HepG2 (cell line): ENCODE measurements at places on chromosomes 3 and 15.

- no peak for DNase-seq
- no peak overlapping the region for H3K4me3 ChIP-seq
- no peaks in the 10 kb centered on the region for H3K27me3 ChIP-seq
- H3K36me3 ChIP-seq = no peaks in the 10 kb centered on the region
These were observed 40.5 kb downstream of the ANO10 start for GRCh38 chr3:43581343-43581742.

- H3K36me3 ChIP-seq = no peaks in the 10 kb centered on the region
- no peaks in the 10 kb centered on the region for H3K27me3 ChIP-seq
- peak; percentile 7 for DNase-seq
- no peak overlapping the region for H3K27ac ChIP-seq
- peaks cover 21% of the 10 kb centered on the region for H3K4me1 ChIP-seq
These were observed 400.8 kb upstream of the PROK2 start for GRCh38 chr3:72185549-72186399.

- H3K27me3 ChIP-seq = no peaks in the 10 kb centered on the region
- H3K4me3 ChIP-seq = no peak overlapping the region
- DNase-seq = no peak
- no peaks in the 10 kb centered on the region for H3K4me1 ChIP-seq
- H3K36me3 ChIP-seq = no peaks in the 10 kb centered on the region
These were observed 796.0 kb downstream of the ROBO2 start for GRCh38 chr3:77835921-77836320.

GRCh38 chr3:138455801-138456716 is 21.6 kb downstream of the ESYT3 start:
- no peaks in the 10 kb centered on the region for H3K4me1 ChIP-seq
- no peaks in the 10 kb centered on the region; the same call in none of the 2 replicates for H3K36me3 ChIP-seq
- no peak for DNase-seq
- no peak overlapping the region for H3K4me3 ChIP-seq
- H3K27ac ChIP-seq = no peak overlapping the region
- H3K27me3 ChIP-seq = no peaks in the 10 kb centered on the region

DNA sequence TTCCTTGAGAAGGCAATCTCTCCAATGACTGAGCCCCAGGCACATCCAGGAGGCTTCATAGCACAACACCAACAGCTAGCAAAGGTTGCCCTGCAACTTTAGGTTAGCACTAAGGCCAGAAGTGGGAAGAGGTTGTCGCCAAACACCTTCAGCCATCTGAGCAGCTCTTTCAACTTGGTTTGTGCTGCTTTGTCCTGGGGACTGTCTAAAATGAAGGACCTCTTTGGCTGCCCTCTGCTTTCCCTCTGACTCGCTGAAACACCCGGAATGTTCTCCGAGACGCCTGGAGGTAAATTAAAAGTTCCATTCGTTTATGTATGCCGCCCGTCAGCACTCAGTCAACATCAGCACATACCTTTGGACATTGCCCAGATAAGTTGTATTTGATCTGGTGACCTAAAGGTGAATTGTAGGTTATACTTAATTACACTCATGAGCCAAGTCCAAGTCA is 121.2 kb upstream of the NR2F2 start:
- peaks cover 31% of the 10 kb centered on the region for H3K4me1 ChIP-seq
- H3K27me3 ChIP-seq = no peaks in the 10 kb centered on the region
- no peaks in the 10 kb centered on the region for H3K36me3 ChIP-seq
- peak; percentile 84 for DNase-seq

DNA sequence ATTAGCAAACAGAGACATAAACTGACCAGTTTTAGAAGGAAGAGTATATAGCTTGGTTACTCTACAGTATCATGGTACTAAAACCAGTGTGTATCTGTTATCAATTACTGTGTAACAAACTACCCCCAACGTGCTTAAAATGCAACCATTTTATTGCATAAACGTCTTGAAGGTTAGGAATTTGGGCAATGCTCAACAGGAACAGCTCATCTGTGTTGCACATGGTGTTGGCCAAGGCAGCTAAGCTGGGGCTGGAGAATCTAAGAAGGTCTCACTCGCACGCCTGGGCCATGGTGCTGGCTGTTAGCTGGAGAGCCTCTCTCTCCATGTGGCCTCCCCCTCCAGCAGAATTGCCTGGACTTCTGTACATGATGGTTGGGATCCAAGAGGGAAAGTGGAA is 81.2 kb upstream of the THBS1 start:
- no peaks in the 10 kb centered on the region for H3K27me3 ChIP-seq
- H3K27ac ChIP-seq = no peak overlapping the region
- DNase-seq = no peak
- no peaks in the 10 kb centered on the region for H3K4me1 ChIP-seq
- no peak overlapping the region for H3K4me3 ChIP-seq
- H3K36me3 ChIP-seq = no peaks in the 10 kb centered on the region

DNA sequence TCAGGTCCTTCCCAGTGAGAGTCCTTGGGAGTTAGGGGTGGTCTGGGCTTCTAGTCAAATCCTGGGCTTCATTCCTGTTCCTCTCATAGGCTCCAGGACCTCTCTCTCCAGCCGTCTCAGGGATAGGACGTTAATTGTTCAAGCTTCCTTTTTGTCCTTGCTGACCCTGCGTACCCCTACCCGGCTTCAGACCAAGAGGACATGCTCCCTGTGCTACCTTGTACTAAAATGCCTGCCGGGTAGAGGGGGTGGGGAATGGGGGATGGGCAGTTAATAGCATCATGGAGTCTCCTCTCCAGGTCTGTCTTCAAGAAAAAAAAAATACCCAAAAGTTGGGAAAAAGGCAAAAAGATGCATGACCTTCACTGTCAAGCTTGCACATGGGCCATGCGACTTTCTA is 36.5 kb upstream of the GALNT15 start:
- no peaks in the 10 kb centered on the region for H3K4me1 ChIP-seq
- no peak for DNase-seq
- H3K27ac ChIP-seq = no peak overlapping the region
- H3K27me3 ChIP-seq = no peaks in the 10 kb centered on the region; the same call in 1 of the 2 replicates
- no peak overlapping the region for H3K4me3 ChIP-seq

DNA sequence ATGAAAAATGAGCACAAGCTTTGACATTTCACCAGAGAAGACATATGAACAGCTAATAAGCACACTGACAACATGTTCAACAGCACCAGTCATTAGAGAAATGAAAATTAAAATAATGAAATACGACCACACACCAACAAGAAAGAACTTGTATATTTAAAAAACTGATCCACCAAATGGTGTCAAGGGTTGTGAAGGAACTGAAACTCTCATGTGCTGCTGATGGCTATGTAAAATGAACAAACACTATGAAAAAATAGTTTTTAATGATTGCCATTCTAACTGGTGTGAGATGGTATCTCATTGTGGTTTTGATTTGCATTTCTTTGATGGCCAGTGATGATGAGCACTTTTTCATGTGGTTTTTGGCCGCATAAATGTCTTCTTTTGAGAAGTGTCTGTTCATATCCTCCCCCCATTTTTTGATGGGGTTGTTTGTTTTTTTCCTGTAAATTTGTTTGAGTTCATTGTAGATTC is 193.8 kb downstream of the SCAPER start:
- no peaks in the 10 kb centered on the region for H3K36me3 ChIP-seq
- H3K27ac ChIP-seq = no peak overlapping the region
- H3K4me3 ChIP-seq = no peak overlapping the region

GRCh38 chr3:183295211-183295610 is 42.2 kb downstream of the B3GNT5 start:
- H3K4me3 ChIP-seq = no peak overlapping the region
- peaks cover 14% of the 10 kb centered on the region for H3K4me1 ChIP-seq
- no peaks in the 10 kb centered on the region for H3K27me3 ChIP-seq
- no peaks in the 10 kb centered on the region for H3K36me3 ChIP-seq
- peak; percentile 18 for DNase-seq
- H3K27ac ChIP-seq = no peak overlapping the region

DNA sequence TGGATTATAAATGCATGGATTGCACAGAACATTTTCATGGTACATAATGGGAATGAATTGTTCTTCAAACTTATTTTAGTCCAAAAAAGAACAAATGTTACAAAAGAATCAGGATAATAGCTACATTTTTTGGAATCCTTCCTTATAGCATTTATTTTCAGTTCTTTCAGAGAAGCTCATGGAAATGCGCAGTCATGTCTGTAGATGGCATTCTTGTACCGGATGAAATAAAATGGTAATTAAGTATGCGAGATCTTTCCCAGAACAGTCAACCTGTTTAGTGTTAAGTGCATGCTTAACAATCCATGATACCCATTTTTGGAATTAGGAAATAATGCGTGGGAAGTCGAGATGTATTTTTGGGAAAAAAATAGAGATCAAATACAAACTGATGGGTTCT is 38.2 kb upstream of the GOLGA8B start:
- DNase-seq = peak; percentile 3
- no peak overlapping the region for H3K4me3 ChIP-seq
- no peak overlapping the region for H3K27ac ChIP-seq
- H3K4me1 ChIP-seq = no peaks in the 10 kb centered on the region

DNA sequence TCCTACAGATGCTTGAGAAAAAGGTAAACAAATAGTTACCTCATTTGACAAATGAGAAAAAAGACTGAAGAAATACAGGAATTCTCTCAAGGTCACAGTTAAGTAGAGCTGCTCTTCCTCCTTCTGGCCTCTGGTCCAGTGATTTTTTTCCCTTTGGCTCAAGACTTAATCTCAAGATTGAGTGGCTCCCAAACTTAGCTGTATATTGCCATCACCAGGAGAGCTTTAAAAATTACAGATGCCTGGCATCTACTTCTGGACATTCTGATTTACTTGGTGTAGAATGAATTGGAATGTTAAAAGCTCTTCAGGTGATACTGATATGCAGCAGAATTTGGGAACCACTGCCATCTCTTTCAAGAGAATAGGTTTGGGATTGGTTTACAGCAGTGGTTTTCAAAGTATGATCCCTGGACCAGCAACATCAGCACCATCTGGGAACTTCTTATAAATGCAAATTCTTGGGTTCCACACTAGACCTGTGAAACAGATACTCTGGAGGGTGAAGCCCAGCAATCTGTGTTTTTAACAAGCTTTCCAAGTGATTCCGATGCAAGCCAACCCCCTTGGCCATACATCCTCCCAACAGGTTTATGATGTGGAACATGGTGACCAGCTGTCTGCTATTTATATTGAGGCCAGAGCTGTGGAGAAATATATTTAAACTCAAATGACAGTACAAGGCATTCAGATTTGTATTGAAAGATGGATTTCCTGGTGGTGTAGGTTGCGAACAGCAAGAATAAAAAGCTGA is 333.0 kb upstream of the RARB start:
- no peak overlapping the region for H3K4me3 ChIP-seq
- no peak overlapping the region for H3K27ac ChIP-seq
- H3K36me3 ChIP-seq = no peaks in the 10 kb centered on the region
- H3K27me3 ChIP-seq = no peaks in the 10 kb centered on the region
- H3K4me1 ChIP-seq = no peaks in the 10 kb centered on the region
- DNase-seq = no peak
